NCI-H2029 (cell line): ENCODE measurements at places on chromosomes 1 and 21.

DNA sequence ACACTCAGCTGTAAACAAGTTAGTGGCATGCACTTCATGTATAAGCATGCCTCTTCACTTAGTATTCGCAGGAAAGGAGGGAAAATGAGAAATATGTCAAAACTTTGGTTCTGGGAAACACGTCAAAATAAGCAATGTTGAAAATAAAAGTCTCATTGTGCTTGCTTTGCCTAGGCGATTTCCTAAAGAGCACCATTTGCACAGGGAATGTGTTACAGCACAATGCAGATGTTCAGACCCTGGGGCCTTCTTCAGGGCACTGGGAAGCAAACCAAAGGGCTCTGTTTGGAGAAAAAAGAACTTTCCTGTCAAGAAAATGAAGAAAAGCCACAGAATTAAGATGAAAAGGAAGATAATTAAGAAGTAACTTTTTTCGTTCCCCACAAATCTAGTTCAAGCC is 98.6 kb upstream of the PLD5 start:
- DNase-seq = no peak

- no peak for DNase-seq
These were observed 18.7 kb downstream of the TFF3 start for GRCh38 chr21:42296501-42296900.

DNA sequence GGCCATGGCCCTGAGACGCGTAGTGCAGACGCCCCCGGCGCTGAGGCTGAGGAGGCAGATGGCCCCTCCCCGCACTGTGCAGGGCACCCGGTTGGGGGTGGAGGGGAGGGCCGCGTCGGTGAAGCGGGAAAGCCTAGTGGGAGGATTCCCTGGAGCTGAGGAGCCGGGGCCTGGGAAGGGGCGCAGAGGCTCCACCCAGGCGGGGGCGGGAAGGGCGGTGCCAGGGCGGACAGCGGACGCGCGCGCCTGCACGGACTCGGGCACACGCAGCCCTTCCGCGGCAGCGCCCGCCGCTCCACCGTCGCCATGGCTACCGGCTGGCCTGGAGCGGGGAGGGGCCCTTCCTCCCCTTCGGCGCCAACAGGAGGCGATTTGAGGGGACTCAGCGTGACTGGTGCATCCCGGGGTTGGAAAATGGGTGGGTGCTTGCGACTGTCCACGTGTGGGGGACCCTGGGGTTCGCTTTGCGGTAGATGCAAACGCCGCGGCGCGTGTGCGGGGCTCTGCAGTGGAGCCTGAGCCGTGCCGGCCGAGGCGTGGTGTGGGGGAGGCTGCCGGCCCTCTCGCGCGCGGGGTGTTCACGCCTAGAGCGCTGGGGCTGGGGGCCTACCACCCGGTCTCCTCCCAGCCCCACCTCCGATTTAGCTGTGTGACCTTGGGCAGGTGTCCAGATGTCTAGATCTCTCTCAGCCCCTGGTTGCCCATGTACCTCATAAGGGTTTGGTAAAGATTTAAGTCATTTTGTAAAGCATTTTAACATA is 35.1 kb downstream of the PTPRF start:
- DNase-seq = peak; percentile 82

GRCh38 chr1:58989845-58990244 is 206.0 kb upstream of the JUN start:
- DNase-seq = no peak

DNA sequence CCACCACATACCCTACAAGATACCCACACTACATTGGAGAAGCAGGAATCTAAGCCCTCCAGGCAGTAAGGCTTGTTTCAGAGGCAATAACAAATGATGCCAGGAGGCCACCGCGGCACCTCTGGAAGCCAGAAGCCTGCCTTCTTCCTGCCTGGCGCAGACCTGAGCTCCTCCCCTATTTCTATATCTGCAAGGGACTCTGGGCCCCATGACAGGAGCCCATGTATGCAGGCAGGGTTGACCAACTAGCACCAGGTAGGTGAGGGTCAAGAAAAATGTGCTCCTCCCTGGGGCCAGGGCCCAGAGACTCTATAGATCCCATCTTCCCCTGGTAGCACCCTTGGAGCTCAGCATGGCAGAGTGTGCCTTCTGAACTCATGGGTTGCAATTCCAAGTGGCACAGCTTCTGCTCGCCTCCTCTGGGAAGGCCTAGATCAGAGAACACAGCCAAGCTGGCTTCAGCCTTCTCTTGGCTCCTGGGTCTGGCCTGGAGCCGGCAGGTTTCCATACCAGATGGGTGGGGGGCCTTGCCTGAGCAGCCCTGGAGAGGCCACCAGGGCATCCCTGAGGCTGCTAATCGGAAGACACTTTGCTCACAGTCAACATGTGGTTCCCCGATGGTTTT is 85.1 kb downstream of the STUM start:
- DNase-seq = no peak

- DNase-seq = no peak
These were observed 17.6 kb upstream of the PKP1 start for GRCh38 chr1:201265756-201266155.

DNA sequence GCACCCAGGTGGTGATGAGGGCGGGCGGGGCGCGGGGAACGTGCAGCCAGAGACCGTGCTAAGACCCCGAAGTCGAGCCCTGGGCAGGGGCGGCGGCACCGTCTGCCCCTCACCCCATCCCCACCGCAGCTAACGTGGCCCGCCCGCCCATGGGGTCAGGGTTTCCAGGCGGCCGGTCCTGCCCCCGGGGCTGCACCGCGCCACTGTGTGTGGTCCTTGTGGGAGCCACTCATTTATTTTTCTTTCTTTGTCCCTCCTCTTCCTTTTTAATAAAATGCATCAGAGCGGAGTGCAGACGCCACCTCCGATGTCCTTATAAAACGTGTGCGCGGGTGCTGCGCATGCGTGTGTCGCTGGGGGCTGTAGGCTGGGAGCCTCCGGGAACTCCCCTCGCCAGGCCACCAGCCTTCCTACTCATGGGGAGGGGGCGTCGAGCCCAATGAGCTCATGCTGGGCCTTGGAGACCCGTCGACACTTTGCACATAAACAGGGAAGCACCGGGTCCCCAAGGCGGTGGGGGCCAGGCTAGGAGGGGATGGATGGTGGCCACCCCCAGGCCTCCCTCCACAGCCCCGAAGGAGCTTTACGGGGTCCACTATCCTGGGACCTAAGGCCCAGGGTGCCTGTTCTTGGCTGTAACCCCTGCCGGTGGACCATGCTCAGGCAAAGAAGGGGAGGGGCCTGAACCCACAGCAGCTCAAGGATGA is 59.9 kb downstream of the WNT9A start:
- DNase-seq = no peak

GRCh38 chr1:53409233-53409632 is 50.0 kb upstream of the DMRTB1 start:
- DNase-seq = no peak

GRCh38 chr1:25502957-25503356 is 40.4 kb upstream of the LDLRAP1 start:
- no peak for DNase-seq

DNA sequence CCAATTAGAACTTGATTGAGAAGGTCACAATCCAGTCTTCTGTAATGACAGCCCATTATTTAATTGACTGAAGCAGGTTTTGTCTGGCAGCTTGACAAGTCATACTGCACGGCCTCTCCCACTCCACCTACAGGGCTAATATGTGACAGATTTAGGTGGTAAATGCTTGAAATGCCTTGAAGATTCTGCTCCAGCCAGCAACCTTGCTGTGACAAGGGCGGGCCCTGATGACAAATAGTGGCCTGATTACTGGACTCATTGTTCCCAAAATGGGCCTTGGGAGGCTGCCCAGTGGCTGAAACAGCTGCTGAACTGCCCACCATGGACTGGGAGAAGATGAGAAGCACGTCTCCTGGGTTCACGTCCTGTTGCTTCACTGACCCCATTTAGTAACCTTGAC is 30.0 kb upstream of the CRNN start:
- DNase-seq = no peak

GRCh38 chr1:9066945-9067807 is 2.3 kb downstream of the SLC2A5 start:
- DNase-seq = no peak

GRCh38 chr1:52139817-52140540 is 1.9 kb upstream of the ZFYVE9 start:
- DNase-seq = no peak

- DNase-seq = no peak
These were observed 50.9 kb downstream of the PIGK start for GRCh38 chr1:77168358-77168757.

GRCh38 chr1:230212405-230212936 is 145.4 kb downstream of the GALNT2 start:
- no peak for DNase-seq
